ENCODE measurements at places on chromosomes 12 and 14.

DNA sequence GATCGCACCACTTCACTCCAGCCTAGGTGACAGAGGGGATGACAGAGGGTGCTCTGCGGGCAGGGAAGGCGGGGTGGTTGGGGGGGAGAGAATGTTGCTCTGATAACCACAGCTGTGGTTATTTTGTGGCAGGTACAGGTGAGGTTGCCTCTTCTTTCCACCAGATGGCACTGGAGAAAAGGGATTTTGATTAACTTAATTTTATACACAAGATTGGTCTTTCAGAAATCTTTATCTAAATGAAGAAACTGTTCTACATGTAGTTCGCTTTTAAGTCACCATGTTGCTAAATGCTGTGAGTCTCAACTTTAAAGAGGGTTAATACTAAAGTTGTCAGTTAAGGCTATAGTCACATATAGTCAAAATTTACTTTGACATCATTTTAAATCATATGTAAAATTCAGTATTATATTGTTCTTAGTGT lies 25.7 kb downstream of the FGF23 start:
- no peak for DNase-seq

- DNase-seq = no peak
Observed at GRCh38 chr12:21337453-21337852, 2.7 kb upstream of the SLCO1A2 start.

GRCh38 chr14:23539248-23540140 lies 12.1 kb downstream of the ZFHX2 start:
- DNase-seq = no peak

GRCh38 chr12:21678959-21679358 lies 21.3 kb upstream of the LDHB start:
- no peak for DNase-seq

DNA sequence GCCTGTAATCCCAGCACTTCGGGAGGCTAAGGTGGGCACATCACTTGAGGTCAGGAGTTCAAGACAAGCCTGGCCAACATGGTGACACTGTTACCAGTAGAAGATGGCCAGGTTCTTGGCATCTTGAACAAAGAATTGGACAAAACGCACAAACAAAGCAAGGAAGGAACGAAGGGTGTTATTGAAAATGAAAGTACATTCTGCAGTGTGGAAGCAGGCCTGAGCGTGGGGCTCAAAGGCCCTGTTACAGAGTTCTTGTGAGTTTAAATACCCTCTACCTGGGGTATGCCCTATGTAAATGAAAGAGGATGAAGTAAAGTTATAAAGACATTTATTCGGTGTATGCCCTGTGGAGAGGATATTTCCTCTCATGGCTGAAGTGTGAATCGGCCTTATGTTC lies 20.8 kb upstream of the CDK17 start:
- DNase-seq = no peak

- no peak for DNase-seq
Observed at GRCh38 chr14:82419933-82420332, 886.3 kb upstream of the SEL1L start.

- no peak for DNase-seq
Observed at GRCh38 chr12:12837025-12837812, 24.1 kb downstream of the DDX47 start.

DNA sequence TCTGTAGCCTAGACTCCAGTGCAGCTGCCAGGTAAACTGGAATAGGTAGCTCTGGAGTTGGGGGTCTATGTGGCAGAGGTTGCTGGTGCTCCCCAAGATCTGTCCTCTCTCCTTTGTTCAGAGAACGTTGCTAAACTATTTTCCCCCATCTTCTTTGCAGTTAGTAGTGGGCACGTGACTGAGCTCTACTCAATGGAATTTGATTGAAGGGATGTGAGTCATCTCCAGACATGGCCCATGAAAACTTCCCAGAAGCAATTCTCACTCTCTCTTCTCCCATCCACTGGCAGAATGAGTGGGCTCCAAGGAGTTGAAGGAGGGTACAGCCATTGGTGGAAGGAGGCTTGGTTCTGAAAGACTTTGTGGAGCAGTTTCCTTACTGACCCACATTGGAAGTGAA lies 44.0 kb downstream of the PAH start:
- no peak for DNase-seq

- DNase-seq = no peak
Observed at GRCh38 chr14:69055125-69055524, 76.0 kb upstream of the ACTN1 start.

- no peak for DNase-seq
Observed at GRCh38 chr14:52827426-52827825, 36.0 kb upstream of the GNPNAT1 start.
